GM12878 (cell line): ENCODE measurements at places on chromosomes 12 and 14.
A peak's percentile ranks its signal among the peaks of the same experiment; 100 is the strongest.

- H3K27ac ChIP-seq: peak overlapping the region; percentile 100
- no peak for DNase-seq
- no peak overlapping the region for H3K4me3 ChIP-seq
- H3K27me3 ChIP-seq: no peaks in the 10 kb centered on the region
- no peaks in the 10 kb centered on the region for H3K36me3 ChIP-seq
Measured at GRCh38 chr14:68404652-68405183, 388.1 kb downstream of the ZFP36L1 start.

- H3K27ac ChIP-seq: no peak overlapping the region
- DNase-seq: no peak
- H3K36me3 ChIP-seq: no peaks in the 10 kb centered on the region
- H3K4me1 ChIP-seq: no peaks in the 10 kb centered on the region
- no peak overlapping the region for H3K4me3 ChIP-seq
Measured at GRCh38 chr12:14066021-14066420, 84.6 kb upstream of the GRIN2B start.

GRCh38 chr14:50935126-50936015 is 8.9 kb downstream of the PYGL start:
- no peak for DNase-seq
- no peaks in the 10 kb centered on the region for H3K4me1 ChIP-seq
- no peaks in the 10 kb centered on the region; the same call in 1 of the 2 replicates for H3K27me3 ChIP-seq
- H3K27ac ChIP-seq: no peak overlapping the region

DNA sequence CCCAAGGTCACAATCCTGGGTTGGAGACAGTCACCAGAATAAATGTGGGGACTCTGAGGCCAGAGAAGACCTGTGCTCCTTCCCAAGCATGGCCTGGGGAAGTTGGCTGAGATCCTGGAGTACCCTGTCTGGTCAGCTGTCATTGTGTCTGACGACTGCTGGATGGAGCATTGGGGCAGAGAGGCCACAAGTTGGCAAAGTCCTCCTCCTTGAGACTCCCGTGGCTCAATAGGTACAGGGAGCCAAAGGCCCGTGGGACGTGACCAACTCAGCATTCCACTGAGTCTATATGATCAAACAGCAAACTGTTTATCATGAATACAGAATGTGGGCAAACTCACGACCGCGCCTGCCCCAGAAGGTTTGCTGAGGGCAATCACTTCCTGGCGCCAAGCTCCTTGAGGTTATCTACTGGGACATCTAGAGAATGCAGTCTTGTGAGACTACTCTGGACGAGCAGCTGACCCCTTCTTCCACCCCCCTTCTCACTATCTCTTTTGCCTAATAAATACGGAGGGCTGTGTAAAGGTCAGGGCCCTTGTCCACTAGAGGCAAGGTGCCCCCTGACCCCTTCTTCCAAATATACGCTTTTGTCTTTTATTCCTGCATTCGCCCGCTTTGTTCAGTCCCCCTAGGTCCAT is 14.3 kb upstream of the SLC10A1 start:
- no peaks in the 10 kb centered on the region for H3K36me3 ChIP-seq
- H3K4me1 ChIP-seq: no peaks in the 10 kb centered on the region
- H3K27ac ChIP-seq: no peak overlapping the region
- H3K27me3 ChIP-seq: no peaks in the 10 kb centered on the region
- no peak overlapping the region for H3K4me3 ChIP-seq
